SK-N-SH (cell line): ENCODE measurements at places on chromosomes 2 and 18.

DNA sequence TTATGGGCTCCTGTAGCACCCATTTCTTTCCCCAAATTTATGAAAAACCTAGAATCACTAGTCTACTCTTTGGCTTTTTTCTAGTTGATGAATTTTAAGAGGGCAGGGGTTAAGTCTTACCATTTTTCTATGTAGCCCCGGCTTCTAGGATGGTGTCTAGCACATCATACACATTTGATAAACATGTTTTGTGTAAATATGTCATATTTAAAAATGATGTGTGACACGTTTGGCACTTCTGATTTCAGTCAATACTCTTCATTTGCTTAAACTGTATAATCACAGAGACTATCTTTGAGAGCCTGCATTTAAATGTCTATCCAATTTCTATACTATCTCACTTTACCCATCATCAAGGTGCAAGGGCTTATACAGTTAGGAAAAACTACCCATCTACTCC, 331.1 kb downstream of the TDRD15 start:
- no peak for DNase-seq

- DNase-seq, result no peak
Observed at GRCh38 chr18:68438536-68438935, 276.4 kb downstream of the TMX3 start.

DNA sequence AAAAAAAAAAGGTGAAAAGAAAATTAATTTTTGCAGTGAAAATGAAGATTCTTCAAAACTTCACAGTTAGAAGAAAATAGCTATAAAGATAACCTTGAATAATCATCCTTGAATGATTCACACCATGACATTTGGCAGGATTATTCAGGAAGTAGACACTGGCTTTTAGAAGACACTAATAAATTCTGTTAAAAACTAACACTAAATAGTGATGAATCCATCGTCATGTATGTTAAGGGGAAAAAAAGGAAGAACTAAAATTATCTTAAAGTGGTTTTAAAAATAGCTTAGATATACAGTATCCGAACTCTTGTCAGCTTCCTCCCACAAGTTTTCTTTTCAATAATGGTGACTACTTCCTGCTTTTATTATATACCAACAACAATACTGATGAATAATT, 10.2 kb downstream of the USP37 start:
- DNase-seq, result no peak

DNA sequence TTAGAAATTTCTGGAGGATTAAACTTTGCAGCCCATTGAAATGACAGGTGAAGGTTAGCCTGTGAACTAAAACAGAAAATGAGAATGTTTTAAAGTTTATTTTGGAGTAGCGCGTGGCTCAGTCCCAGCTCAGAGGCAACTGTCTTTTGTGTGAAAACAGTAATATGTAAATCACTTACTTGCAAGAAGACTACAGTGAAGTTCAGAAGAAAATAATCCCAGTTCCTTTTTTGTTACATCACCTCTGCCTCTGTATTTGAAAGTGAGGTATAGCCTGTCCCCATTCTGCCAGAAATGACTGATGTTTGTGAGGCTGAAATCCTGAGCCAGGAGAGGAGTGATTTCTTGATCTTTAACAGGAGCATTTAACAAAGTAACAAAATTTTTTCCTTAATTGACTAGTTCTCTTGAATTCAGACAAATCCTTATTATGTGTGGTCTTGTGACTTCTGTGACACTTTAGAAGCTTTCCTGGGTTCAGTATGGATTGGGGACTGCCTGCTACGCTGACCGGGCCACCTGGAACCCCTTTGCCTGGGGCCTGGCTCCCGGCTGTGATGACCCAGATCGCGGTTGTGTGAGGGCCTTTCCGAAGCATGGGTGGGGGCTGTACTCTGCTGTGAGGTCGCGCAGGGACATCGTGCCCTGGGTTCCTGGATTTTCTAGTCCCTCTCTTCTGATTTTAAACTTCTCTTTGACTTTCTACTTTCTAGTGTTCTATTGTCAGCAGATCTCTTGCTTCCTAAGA, 24.3 kb downstream of the TRAPPC12 start:
- no peak for DNase-seq

- DNase-seq, result no peak
Observed at GRCh38 chr2:132384491-132385151, 32.0 kb upstream of the GPR39 start.

DNA sequence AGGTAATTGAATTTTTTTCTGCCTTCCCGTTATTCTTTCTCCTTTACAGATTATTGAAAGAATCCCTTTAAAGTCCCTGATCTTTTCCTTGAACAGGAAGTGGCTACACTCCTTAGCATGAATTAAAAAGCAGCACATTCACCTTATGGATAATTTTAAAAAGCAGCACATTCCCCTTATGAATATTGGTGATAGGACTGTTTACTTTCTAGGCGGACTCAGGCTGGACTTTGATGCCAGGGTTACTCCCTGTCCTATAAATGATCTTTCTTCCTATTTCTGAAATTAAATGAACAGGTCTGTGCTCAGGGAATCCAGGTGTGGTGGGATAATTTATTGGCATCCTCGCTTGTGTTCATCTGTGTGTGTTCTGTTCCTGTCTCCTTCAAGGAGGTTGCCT, 226.0 kb downstream of the DCDC2C start:
- DNase-seq, result no peak

DNA sequence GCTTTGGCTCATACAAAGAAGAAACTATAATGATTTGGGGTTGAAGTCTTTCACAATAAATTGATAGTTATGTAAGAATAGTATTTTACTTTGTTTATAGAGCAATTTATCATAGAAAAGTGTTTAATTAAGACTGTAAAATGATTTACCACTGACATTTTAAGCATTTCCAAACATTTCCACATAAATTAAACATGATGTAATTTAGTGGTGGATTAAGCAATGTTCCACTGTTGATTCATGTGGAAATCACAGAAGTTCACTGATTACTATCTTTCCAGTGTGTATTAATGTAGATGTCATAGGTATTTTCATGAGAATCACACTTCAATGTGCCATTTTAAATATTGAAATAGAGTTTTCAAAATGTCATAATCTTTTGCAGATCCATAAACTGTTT, 40.1 kb upstream of the GRB14 start:
- DNase-seq, result no peak
